Activated T-helper 17 cell treated with anti-CD3 and anti-CD28 coated beads, Interleukin-2, amount 50 U/mL, for 72 hours (primary cell): ENCODE measurements at places on chromosomes 1 and 21.

- H3K27me3 ChIP-seq: peaks cover 53% of the 10 kb centered on the region
- no peak overlapping the region for H3K27ac ChIP-seq
- no peak for ATAC-seq
- H3K36me3 ChIP-seq: no peaks in the 10 kb centered on the region
These were observed 272.7 kb downstream of the FAM72C start for GRCh38 chr1:143699115-143699514.

- peak; percentile 80 for ATAC-seq
- peak within 1 kb of the TSS; percentile 54 for H3K27ac ChIP-seq
- H3K36me3 ChIP-seq: no peaks in the 10 kb centered on the region
- peak within 1 kb of the TSS; percentile 83 for H3K4me3 ChIP-seq
- no peaks in the 10 kb centered on the region for H3K27me3 ChIP-seq
These were observed at the start of gene IFNLR1 for GRCh38 chr1:24186993-24187790. TSS of gene IFNLR1 (minus strand) at chr1:24187289. CDS start at chr1:24187248, 41 bp downstream.

DNA sequence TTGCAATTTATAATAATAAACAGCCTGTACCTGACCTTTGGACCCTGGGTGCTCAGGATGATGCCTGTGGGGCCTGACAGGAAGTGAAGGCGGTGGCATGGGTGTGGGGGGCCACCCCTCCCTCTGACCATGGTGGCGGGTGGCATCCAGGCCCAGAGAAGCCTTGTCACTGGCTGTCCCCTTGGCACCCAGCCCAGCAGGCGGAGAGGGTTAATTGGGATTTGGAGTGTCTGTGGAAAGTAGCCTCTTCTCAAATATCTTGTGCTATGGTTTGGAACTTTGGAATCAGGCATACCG, 20.5 kb downstream of the SOX13 start:
- ATAC-seq: no peak
- no peak overlapping the region for H3K27ac ChIP-seq
- no peaks in the 10 kb centered on the region for H3K27me3 ChIP-seq
- H3K4me1 ChIP-seq: no peaks in the 10 kb centered on the region
- no peak overlapping the region for H3K4me3 ChIP-seq
- no peaks in the 10 kb centered on the region for H3K36me3 ChIP-seq

DNA sequence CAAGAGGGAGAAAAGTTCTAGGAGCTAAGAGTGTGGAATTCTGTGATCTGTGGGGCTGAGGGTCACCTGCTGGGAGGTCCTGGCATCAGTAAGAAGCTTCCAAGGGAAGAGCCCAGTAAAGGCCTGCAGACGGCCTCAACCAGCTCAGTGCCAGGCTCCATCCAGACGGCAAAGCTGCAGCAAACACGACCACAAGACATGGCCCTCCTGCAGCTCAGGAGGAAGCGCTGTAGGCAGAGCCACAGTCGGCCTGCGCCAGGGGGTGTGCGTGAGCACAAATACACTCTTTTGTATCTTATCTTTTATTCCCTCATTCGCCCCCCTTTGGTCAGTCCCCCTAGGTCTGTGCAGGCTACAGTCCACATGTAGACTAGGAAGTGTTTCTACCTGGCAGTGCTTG, 13.4 kb downstream of the C1orf174 start:
- no peaks in the 10 kb centered on the region for H3K27me3 ChIP-seq
- H3K27ac ChIP-seq: no peak overlapping the region
- H3K4me1 ChIP-seq: peaks cover 19% of the 10 kb centered on the region
- peaks cover 84% of the 10 kb centered on the region for H3K36me3 ChIP-seq

DNA sequence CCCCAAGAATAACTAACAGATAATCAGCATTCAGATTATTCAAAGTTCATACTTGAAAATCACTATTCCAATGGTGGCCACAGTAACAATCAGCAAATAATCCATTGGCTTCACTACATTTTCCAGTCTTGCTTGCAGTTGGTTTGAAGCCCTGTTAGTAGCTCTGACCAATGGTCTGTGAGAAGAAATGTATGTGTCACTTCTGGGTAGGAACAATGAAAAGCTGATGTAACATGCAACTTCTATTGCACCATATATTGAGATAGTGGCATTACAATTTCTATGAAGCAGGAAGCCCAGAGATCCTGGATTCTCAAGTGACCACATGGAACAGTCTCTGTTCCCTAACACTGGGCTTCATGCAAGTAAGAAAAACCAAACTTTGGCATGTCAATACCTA, 250.9 kb upstream of the DAB1 start:
- no peak overlapping the region for H3K4me3 ChIP-seq
- no peak for ATAC-seq
- H3K4me1 ChIP-seq: no peaks in the 10 kb centered on the region
- no peak overlapping the region for H3K27ac ChIP-seq
- no peaks in the 10 kb centered on the region for H3K36me3 ChIP-seq

GRCh38 chr21:38310646-38311485, 54.1 kb downstream of the KCNJ15 start:
- peaks cover 10% of the 10 kb centered on the region for H3K27me3 ChIP-seq
- no peak overlapping the region for H3K27ac ChIP-seq
- no peaks in the 10 kb centered on the region for H3K4me1 ChIP-seq
- no peak for ATAC-seq
- no peaks in the 10 kb centered on the region for H3K36me3 ChIP-seq

- H3K4me3 ChIP-seq: no peak overlapping the region
- no peak overlapping the region for H3K27ac ChIP-seq
- no peak for ATAC-seq
These were observed 32.4 kb downstream of the KIF21B start for GRCh38 chr1:200991097-200991614.

DNA sequence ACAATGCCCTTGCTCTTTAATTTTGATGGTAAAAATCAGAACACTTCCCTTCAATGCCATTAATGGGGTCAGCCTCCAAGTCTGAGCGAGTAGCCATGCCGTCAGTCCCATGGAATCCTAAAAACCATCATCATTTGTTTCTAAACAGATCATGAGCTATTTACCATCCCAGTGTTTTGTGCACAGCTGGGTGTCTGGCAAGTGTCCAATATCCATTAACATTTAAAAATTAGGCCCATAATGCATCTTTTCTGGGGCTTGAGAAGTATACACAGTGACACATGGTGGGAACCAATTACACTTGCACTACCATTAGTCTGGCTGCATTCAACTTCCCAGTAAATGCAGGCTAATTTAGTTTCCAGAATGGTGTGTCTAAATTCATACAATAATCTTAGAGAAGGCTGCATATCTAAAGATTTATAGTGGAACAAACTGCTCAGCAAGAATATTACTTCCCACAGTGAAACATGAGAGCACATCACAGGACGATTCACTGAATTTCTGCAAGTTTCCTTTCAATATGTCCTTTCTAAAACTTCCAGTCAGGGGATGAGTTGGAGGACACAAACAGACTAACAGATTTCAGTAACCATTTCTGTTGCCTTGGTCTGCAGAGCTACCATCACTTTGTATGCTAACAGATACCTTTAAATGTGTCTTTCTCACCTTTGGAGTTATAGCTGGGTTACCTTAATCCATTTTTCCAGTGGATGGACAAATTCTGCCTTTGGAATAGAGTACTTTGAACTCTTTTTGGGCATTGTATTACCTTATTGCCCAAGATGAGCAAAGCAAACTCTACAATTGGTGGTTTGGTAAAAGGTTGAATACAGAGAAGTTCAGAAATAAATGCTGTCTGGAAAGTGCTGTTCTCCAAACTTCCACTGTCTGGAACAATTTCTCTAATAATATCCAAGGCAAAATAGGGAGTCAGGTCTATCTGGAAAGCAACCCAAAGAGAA, 258.0 kb downstream of the PTBP2 start:
- no peak overlapping the region for H3K4me3 ChIP-seq
- peaks cover 16% of the 10 kb centered on the region for H3K27me3 ChIP-seq
- no peak overlapping the region for H3K27ac ChIP-seq
- ATAC-seq: no peak
- H3K4me1 ChIP-seq: no peaks in the 10 kb centered on the region

GRCh38 chr1:19376428-19377372, 64.6 kb downstream of the SLC66A1 start:
- no peak for ATAC-seq
- H3K4me1 ChIP-seq: peaks cover 29% of the 10 kb centered on the region
- peak overlapping the region; percentile 81 for H3K27ac ChIP-seq
- H3K4me3 ChIP-seq: no peak overlapping the region
- H3K36me3 ChIP-seq: peaks cover 86% of the 10 kb centered on the region

DNA sequence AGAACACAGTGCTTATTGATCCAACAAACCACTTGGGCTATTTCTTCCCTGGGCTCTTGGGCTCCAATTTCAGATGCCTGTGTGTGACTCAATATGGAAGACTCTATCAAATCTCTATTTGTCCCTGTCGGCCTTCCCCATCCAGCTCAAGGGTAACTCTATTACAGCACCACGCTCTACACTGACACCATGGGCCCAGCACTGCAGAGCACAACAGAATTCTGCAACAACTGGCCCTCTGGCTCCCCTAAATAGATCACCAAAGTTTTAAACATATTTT, 51.7 kb downstream of the CAPZB start:
- peaks cover 68% of the 10 kb centered on the region for H3K36me3 ChIP-seq
- H3K27me3 ChIP-seq: no peaks in the 10 kb centered on the region
- peak overlapping the region; percentile 73 for H3K4me3 ChIP-seq
- peaks cover 74% of the 10 kb centered on the region for H3K4me1 ChIP-seq
- peak overlapping the region; percentile 86 for H3K27ac ChIP-seq
- ATAC-seq: no peak

- no peak overlapping the region for H3K27ac ChIP-seq
- no peak for ATAC-seq
- no peak overlapping the region for H3K4me3 ChIP-seq
- no peaks in the 10 kb centered on the region for H3K36me3 ChIP-seq
- H3K4me1 ChIP-seq: no peaks in the 10 kb centered on the region
- H3K27me3 ChIP-seq: peaks cover 28% of the 10 kb centered on the region
These were observed 19.5 kb upstream of the ARHGEF10L start for GRCh38 chr1:17520041-17520440.

GRCh38 chr21:39946199-39946598, 79.0 kb downstream of the PCP4 start:
- H3K4me3 ChIP-seq: no peak overlapping the region
- ATAC-seq: no peak
- no peaks in the 10 kb centered on the region for H3K36me3 ChIP-seq
- peaks cover 6% of the 10 kb centered on the region for H3K27me3 ChIP-seq

- peak overlapping the region; percentile 78 for H3K4me3 ChIP-seq
- ATAC-seq: peak; percentile 95
- no peaks in the 10 kb centered on the region for H3K36me3 ChIP-seq
- H3K27me3 ChIP-seq: no peaks in the 10 kb centered on the region
- H3K27ac ChIP-seq: peak overlapping the region; percentile 81
These were observed 2.7 kb upstream of the MYOC start for GRCh38 chr1:171654942-171655745.

- H3K4me1 ChIP-seq: no peaks in the 10 kb centered on the region
- no peaks in the 10 kb centered on the region for H3K36me3 ChIP-seq
- H3K4me3 ChIP-seq: no peak overlapping the region
- H3K27ac ChIP-seq: no peak overlapping the region
These were observed 30.4 kb upstream of the COG2 start for GRCh38 chr1:230611878-230612235.

- H3K36me3 ChIP-seq: no peaks in the 10 kb centered on the region
- H3K27me3 ChIP-seq: peaks cover 4% of the 10 kb centered on the region
- no peaks in the 10 kb centered on the region for H3K4me1 ChIP-seq
- no peak for ATAC-seq
These were observed 53.9 kb upstream of the HSD17B7 start for GRCh38 chr1:162736633-162737067.

- H3K4me3 ChIP-seq: no peak overlapping the region
- H3K36me3 ChIP-seq: no peaks in the 10 kb centered on the region
- no peaks in the 10 kb centered on the region for H3K27me3 ChIP-seq
These were observed 51.7 kb upstream of the CTPS1 start for GRCh38 chr1:40927781-40928180.

DNA sequence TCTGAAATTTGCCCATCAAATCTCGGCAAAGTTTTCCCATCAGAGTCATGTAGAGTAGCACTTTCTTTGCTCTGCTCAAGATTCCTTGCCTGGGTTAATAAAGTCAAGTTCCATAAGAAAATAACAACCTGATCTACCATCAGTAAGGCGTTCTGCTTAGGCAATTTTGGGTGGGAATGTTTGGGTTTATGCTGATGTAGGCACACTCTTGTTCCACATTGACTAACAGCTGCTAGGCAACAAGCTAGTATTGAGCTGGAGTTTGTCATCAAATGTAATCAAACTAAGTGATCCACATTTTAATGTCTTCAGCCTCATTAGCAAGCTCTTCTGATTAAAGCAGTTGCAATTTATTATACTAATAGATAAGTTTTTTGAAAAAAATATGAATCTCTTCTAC, 12.1 kb upstream of the HMCN1 start:
- no peak for ATAC-seq
- H3K4me1 ChIP-seq: no peaks in the 10 kb centered on the region
- no peak overlapping the region for H3K27ac ChIP-seq

GRCh38 chr1:179598631-179599030, 7.0 kb downstream of the TDRD5 start:
- no peaks in the 10 kb centered on the region for H3K36me3 ChIP-seq
- H3K4me1 ChIP-seq: no peaks in the 10 kb centered on the region
- H3K27me3 ChIP-seq: peaks cover 28% of the 10 kb centered on the region
- no peak for ATAC-seq

- no peak overlapping the region for H3K4me3 ChIP-seq
- no peak for ATAC-seq
- H3K27me3 ChIP-seq: no peaks in the 10 kb centered on the region
- no peak overlapping the region for H3K27ac ChIP-seq
- no peaks in the 10 kb centered on the region for H3K4me1 ChIP-seq
These were observed 465.7 kb downstream of the USP25 start for GRCh38 chr21:16195538-16195910.

DNA sequence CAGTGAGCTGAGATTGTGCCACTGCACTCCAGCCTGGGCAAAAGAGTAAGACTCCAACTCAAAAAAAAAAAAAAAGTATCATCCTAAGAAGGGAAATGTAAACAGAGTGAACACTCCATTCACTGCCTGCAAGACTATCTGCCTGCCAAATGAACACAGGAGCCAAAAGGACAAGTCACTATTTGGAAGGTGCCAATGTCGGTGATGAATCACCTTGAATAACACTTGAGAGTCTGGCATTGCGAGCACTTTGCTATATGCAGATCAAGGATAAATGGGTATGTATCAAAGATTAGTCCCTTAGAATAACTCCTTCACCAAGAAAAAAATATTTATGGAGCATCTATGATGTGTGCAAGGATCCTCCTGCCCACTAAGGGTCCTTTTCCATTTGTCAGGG, 6.6 kb downstream of the UBR4 start:
- peaks cover 37% of the 10 kb centered on the region for H3K4me1 ChIP-seq
- ATAC-seq: no peak
- H3K4me3 ChIP-seq: no peak overlapping the region
- no peaks in the 10 kb centered on the region for H3K27me3 ChIP-seq
- peaks cover 82% of the 10 kb centered on the region for H3K36me3 ChIP-seq

- H3K4me1 ChIP-seq: peaks cover 34% of the 10 kb centered on the region
- H3K4me3 ChIP-seq: peak overlapping the region; percentile 85
- ATAC-seq: no peak
- peaks cover 20% of the 10 kb centered on the region for H3K27me3 ChIP-seq
These were observed 4.6 kb downstream of the FCRLB start for GRCh38 chr1:161725908-161726472.

- ATAC-seq: peak; percentile 25
- H3K27ac ChIP-seq: no peak overlapping the region
- peaks cover 5% of the 10 kb centered on the region for H3K4me1 ChIP-seq
- peaks cover 5% of the 10 kb centered on the region for H3K27me3 ChIP-seq
- H3K36me3 ChIP-seq: no peaks in the 10 kb centered on the region
- peak overlapping the region; percentile 42 for H3K4me3 ChIP-seq
These were observed 35.3 kb upstream of the POFUT2 start for GRCh38 chr21:45322960-45323461.

GRCh38 chr21:41802684-41803083, 35.8 kb upstream of the RIPK4 start:
- H3K36me3 ChIP-seq: peaks cover 65% of the 10 kb centered on the region
- H3K27me3 ChIP-seq: no peaks in the 10 kb centered on the region
- no peak overlapping the region for H3K4me3 ChIP-seq
- no peak overlapping the region for H3K27ac ChIP-seq
- ATAC-seq: no peak
